ENCODE measurements at places on chromosomes 2 and 18.

- no peak for DNase-seq
Measured at GRCh38 chr18:10775026-10775425, 249.2 kb downstream of the NAPG start.

DNA sequence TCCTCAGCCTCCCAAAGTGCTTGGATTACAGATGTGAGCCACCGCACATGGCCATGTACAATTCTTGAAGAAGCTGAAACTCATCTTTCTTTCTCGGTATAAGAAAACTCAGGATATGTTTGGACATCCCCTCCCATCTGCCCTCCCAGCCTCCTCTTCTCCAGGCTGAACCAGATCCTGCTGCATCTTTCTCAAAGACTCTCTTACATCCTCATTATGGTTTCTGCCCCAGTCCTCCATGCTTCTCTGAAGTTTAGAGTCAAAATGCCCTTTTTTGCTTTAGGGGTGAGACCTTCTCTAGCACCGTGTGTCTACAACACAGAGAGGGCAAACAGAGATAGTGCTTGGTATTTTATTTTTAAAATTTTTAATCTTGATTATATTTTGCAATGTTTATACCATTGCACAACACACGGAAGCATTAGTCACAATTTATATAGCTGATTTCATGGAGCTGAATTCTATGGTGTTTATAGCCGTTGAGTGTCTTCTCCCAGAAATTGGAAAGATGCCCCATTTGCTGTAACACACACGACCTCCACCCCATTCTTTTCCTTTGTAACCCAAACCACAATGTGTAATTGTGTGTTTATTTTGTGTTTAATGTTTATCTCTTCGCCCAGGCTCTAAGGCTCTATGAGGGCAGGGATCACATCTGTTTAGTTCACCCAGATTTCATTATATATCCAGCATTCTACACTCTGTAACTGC lies 206.0 kb upstream of the TNP1 start:
- DNase-seq = no peak

DNA sequence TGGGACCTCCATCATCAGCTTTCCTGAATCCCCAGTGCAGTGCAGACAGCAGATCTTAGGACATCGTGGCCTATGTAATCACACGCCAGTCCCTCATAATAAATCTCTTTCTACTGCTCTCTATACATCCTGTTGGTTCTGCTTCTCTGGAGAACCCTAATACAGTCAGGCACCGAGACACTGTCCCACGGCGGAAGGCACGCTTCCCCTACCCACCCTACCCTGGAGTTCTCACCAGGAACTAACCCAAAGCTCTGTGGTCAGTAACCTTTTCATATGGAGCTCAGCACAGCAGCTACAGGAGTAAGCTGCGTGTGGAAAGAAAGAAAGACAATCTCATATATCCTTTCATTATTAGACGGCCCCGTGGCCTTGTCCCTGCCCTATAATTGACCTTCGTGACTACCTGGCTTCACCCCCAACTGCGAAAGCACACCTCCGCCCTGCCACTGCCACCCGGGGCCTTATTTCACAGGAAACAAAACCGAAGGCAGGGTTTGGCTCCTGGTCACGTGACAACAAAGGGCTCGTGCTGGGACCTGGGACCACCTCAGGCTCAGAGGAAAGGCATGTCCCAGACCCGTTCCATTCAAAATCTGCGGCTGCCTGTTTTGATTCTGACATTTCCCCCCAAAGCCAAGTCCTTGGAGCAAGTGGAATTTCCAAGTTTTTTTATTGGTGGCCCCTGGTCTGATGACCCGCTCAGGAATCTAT lies 99.7 kb upstream of the ODC1 start:
- DNase-seq = no peak

GRCh38 chr2:157662401-157662800 lies 33.7 kb upstream of the ACVR1C start:
- DNase-seq = no peak

- no peak for DNase-seq
Measured at GRCh38 chr2:120758181-120759144, 22.8 kb downstream of the GLI2 start.

DNA sequence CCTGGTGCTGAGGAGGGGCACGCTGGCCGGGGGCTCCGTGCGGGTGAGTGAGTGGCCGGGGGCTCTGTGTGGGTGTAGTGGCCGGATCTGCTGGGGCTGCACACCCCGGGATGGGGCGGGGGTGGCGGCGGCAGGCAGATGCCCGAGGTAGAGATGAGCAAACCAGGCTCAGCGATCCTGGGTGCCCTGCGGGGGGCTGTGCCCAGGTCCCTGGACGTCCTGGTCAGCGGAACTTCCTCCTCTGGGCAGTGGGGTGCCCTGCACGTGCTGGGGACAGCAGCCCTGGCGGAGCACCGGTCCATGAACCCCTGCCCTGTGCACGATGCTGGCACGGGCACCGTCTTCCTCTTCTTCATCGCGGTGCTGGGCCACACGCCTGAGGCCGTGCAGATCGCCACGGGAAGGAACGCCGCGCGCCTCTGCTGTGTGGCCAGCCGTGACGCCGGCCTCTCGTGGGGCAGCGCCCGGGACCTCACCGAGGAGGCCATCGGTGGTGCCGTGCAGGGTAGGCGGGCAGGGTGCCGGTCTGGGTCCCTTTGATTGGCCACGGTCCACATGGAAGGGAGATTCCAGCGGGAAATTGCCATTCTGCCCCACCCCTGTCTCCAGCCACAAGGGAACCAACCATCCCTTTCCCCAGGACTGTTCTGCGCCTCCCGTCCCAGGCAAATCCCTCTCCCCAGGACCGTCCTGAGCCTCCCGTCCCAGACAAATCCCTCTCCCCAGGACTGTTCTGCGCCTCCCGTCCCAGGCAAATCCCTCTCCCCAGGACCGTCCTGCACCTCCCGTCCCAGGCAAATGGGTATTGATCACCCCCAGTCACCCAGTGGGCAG lies 5.9 kb downstream of the NEU4 start:
- no peak for DNase-seq

DNA sequence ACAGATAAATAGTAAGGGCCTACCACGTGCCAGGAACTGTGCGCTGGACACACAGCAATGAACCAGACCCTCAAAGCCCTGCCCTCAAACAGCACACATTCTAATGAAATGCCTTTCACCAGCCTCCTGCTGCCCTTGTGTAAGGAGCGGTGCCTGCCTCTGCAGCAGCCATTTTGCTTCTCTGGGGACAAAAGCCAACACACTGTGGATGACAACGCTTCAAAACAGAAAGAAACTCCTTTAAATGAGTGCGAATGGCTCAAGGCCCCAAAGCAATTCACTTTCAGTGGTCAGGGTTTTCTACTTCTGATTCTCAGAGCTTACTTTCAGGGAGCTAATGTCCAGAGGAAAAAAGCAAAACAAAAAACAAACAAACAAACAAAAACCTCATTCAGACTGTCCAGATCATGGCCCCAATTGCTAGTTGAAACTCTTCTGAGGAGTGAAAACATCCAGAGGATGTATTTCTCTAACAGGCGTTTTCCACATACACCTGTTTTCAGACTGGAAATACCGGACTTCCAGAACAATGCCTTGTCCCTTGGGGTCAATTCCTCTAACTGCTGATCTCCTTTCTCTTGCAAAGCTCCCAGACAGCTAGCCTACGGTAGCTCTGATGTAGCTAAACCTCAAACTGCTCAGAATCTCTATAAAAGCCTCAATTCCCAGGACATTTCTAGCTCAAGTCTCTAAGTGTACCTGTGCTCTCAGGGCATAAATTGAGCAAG lies 323.3 kb upstream of the ZNF521 start:
- no peak for DNase-seq

DNA sequence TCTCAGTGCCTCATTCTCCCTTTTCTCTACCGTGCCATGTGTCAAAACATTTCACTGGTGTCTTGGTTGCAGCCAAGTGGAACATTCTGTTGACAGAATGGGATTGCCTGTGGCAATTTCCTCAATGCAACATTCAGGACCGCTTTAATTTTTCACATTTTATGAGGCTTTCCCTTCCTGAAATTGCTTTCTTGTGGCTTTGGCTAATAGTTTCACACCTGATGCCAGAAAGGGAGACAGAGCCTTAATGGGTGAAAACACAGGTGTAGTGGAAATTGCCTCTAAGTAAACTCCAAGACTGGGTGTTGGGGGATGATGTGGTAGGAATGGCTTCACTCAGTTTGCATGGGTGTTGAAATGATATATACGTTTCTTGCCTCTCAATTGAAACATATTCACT lies 278.3 kb downstream of the TSN start:
- DNase-seq = no peak

GRCh38 chr18:40037356-40037755 lies 1917.7 kb upstream of the PIK3C3 start:
- DNase-seq = no peak

- DNase-seq = no peak
Measured at GRCh38 chr18:27564066-27564465, 379.0 kb upstream of the CHST9 start.

DNA sequence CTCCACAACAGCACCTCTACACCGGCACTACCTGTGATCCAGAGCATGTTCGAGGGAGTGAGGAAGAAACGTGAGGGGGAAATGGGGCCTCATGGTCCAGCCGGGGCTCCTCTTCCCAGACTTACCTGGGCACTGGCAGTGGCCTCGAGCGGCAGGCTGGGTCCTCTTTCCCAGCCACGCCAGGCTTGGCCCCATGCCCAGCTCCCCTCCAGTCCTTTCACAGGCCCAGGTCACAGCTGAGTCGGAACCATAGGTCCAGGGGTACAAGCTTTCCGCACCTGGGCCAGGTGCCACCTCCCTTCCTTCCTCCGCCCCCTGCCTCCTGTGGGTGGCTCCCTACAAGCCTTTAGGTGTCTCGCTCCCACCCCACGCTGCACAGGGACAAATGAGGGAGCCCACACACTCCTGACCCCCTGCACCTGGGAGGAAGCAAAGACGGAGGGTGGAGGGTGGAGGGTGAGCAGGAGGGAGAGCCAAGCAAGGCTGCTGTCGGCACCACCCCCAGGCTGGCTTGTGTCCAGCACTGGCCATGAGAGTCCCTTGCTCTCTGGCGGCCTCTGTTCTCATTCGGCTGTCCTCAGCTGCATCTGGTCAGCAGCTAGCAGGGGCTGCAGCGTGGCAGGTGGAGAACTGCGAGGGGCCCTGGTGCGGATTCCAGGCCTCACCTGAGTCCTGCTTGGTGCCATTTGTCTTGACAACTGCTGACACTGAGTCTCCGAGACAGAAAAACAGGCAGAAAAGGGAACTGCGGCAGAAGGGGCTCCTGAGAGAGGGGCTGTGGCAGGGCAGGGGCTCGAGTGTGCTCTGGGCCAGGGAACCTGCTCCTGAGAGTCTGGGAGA lies 26.8 kb downstream of the ADRA2B start:
- DNase-seq = no peak

GRCh38 chr18:2662990-2663389 lies 7.5 kb downstream of the SMCHD1 start:
- DNase-seq = no peak

GRCh38 chr2:199431746-199432213 lies 26.0 kb downstream of the SATB2 start:
- DNase-seq = no peak

DNA sequence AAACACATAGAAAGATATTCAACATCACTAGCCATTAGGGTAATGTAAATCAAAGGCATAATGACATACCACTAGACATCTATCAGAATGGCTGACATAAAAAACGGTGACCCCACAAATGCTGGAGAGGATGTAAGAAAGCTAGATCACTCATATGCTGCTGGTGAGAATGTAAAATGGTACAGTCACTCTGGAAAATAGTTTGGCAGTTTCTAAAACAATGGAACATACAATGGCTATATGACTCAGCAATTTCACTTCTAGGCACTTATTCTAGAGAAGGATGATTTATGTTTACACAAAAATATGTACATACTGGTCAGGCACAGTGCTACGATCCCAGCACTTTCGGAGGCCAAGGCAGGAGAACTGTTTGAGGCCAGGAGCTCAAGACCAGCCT lies 87.3 kb downstream of the COLEC12 start:
- no peak for DNase-seq

DNA sequence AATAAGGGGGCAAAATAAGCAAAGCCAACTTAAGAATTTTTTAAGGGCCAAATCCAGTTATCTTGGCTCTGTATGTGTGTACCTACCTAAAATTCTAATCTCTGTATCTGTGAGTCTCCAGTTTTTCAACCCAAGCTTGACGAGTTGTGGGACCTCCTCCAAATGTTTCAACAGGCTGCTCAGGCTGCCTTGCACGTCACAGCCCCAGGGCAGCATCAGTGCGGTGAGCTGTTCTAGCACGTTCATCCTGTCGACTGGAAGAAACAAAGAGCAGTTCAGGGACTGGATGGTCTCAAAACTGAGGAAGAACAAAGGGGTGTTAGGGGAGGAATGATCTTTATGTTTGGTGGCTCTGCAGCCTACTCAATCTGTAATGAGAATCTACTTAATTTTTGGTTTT lies 29.4 kb downstream of the NLRC4 start:
- no peak for DNase-seq

DNA sequence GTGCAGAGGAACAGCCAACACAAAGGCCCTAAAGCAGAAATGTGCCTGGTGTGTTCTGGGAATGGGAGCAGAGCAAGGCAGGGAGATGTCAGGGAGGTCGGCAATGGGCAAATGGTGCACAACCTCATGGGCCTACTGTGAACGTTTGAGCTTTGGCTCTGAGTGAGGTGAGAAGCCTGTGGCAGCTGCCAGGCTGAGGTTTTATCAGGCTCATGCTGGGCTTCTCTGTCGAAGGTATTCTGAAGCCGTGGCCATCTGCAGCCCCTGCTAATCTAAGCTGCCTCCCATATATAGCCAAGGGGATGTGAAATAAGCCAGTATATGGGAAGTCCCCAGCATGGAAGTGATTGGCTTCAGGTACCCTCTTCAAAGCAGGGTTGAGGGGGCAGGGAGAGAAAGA lies 193.3 kb downstream of the SLC4A3 start:
- no peak for DNase-seq

- no peak for DNase-seq
Measured at GRCh38 chr2:34096562-34097171, 497.6 kb upstream of the FAM98A start.

- no peak for DNase-seq
Measured at GRCh38 chr2:71003966-71004755, 9.5 kb upstream of the TEX261 start.

DNA sequence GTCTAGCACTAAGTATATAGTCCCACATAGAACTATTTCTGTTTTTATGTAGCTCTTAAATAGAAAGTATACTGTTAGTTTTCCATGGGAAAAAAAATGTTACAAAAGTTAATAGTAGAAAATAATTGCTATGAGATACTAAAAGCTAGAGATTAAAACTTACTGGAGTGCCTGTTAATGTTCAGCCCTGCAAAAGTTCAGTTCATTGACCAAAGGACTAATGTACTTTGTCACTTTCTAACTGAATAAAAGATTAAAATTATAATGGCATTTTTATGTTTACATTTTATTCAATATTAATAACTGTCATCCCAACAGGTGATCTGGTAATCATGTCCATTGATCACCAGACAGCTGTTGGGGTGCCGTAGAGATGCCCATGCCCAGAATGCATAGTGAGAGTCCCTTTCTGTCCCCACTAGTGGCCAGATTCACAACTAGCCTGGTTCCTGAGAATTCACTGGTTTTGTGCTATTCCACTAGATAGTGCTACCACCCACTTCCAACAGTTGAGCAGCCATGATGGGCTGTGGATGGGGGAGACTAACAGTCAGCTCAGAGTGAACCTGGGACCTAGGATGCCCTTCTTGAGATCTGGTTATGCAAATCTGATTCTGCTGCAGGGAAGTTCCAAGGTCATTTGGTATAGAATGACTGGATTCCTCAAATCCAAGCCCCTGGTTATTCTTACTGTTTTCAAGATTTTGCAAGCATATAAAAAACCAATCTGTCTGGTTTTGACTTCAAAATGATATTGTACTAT lies 57.8 kb downstream of the AFTPH start:
- no peak for DNase-seq

GRCh38 chr2:20963867-20964266 lies 80.0 kb downstream of the APOB start:
- DNase-seq = no peak

All from cerebellar nuclear complex (tissue), 1 donor.